Left ventricle myocardium inferior (tissue), 1 donor: ENCODE measurements at places on chromosomes 12 and 14.

DNA sequence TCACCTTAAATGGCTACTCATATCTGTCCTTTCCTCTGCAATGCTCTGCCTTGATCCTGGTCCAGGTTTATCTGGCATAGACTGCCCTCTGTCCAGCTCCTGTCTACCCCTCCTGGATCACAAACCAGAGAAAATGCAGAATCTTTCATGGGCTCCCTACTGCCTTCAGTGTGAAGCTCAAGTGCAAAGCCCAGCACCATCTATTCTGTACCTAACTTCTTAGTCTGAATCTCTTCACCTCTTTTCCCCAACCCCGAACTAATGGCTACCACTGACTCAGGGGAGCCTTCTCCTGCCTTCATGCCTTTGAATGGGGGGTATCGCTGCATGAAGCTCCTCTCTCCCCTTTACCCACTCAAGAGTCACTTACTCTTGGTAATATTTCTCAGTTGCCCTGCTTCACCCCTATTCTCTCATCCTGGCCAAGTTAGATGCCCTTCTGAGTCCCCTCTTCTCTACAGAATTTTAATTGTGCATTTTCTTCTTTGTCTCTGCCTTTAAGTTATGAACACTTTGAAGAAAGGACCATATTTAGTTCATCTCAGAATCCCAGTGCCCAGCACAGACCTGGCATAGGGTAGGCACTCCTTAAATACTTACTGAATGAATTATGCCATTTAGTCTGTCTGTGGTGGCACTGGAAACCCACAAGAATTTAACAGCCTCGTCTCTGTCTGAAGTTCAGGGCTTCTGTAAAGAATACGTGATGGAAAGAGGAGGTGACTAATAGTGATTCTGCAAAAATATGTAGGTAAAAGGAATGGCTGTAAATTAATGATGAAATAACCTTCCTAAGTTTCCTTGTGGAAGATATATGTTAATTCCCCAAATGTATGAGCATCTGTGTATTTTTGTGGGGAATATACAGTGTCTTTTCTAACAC, 191.3 kb upstream of the AMIGO2 start:
- no peak for DNase-seq

DNA sequence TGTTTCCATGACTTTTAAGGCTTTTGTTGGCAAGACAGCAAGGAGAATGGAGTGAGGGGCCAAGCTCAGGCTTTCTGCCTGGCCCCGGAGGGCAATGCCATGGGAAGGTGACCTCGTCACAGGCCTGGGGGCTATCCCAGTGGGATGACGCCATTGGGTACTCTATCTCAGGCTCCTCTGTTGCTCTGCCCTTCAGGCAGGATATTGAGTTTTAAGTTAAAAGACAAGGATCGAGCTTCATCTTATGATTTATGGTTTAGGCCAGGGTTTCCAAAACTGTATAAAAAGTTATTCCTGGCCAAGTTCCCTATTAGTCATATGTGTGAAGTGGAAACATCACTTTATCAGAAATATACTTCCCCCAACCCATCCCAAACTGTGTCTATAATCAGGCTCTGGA, 127.7 kb downstream of the ZFP36L1 start:
- no peak for DNase-seq

GRCh38 chr12:71155225-71155624, 2.6 kb downstream of the TSPAN8 start:
- DNase-seq, result no peak

GRCh38 chr12:43158126-43158525, 393.9 kb downstream of the ADAMTS20 start:
- DNase-seq, result no peak

GRCh38 chr14:99951085-99951484, 114.1 kb upstream of the EVL start:
- no peak for DNase-seq

GRCh38 chr14:96901227-96901626, 104.0 kb downstream of the VRK1 start:
- DNase-seq, result no peak

DNA sequence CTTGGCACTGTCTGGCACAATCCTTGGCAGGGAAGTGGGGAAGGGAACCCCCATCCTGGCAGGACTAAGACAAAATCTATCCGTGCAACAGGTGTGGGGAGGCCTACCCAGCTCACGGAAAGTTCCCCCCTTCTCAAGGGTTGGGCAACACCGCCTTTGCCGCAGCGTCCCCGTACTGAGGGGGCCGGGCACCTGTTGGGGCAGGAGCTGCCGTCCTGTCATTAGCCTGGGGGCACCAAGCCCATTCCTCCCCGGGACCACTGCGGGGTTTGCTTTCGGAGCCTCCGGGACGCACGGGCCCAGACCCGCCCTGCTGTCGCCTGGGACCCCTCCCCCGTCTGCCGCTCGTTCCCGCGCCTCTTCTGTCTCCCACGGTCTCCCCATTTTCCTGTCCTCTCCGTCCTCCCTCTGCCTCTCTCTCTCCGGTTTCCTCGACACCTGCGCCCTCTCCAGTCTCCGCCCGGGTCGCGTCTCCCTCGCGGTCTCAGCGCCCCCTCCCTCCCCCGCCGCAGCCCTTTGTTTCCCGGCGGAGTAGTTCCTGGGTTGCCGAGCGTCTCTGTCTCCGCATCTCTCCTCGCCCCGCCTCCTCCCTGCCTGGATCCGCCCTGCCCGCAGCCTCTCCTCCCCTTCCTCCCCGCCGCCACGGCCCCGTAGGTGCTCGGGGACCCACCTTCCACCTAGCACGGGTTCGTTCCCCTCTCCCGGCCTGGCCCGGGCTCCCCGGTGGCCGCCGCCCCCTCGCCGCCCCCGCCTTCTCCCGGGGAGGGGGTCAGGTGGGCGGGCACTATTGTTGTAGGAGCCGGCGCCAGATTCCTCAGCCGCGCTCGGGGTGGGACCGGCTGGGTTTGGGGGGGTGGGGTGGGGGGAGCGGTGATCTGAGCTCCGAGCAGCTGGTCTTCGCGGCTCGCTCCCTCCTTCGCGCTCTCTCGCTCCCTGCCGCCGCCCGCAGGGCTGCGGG, at the start of gene CACNB3:
Gene CACNB3 (plus strand): TSS at position 624 of the 958 bp plus-strand sequence. CDS start 434 bp downstream, outside the sequence.
- DNase-seq, result peak; percentile 78

DNA sequence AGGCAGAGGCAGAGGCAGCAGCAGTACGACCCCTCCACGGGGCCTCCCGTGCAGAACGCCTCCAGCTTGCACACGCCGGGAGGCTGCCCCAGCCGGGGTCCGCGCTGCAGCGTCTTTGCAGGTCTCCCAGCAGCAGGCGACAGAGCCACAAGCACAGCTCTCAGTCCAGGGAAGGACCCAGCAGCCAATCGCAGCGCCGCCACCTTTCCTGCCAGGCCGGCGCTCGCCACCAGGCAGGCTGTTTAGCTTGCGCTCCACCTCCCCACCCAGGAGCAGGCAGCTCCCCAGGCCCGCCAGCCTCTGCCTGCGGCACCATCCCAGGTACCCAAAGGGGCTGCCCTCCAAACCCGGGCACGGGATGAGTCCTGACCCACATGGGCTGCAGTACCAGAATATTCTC, 25.2 kb downstream of the DDX51 start:
- no peak for DNase-seq

DNA sequence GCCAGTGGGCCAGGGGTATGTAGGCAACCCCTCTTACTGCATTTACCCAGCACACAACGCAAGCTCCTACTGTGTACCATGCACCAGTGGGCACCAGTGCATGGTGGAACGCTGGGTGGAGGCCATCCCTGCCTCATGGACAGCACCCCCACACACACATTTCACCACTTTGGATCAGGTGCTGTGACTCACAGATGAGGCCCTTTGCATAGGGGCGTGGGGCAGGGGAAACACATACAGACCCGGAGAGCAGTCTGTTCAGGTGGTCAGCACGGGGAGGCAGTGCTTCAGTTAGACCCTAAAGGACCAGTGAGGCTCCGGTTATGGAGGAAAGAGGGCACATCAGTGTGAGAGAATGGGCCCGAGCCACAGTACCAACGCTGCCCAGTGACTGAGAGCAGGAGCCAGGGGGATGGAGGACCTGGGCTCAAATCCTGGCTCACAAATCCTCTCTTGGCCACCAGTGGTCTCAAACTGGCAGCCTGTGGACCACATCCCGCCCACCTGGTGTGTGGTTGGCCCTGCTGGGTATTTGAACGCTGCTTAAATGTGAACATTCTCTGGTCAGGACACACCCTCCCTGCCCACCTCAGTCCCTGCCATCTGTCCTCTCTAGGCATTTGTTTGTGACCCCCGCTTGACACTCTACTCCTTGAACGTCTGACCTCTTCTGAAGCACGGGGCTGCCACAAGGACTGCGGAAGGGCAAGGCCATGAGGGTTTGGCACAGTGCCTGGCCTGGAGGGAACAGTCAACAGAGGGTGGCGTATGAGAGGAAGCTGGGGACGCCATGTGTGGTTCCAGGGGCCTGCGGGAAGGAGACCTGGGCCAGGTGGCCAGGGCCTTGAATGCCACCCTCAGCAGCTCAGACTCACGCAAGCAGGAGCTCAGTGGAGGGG, 46.7 kb downstream of the FAM222A start:
- DNase-seq, result peak; percentile 66

- DNase-seq, result no peak
Observed at GRCh38 chr12:127717278-127717677, 549.7 kb upstream of the TMEM132C start.

DNA sequence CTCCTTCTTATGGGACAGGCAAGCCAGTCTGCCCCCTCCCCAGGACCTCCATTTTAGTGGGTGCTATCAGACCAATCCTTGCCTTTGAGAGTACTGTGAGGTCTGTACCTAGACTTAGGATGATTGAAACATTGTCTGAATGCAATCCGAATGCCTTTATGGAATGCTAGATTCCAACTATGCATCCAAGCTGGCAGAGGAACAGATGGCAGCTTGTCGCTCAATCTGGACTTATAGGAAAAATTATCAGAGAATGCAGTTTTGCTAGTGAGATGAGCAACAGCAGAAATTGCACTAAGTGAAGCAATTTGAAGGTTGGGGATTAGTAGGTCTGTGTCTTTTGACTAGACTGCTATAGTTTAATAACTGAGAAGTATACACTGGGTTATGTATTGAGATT, 109.1 kb downstream of the DYRK2 start:
- no peak for DNase-seq

GRCh38 chr12:57614178-57614947, 3.1 kb downstream of the ARHGEF25 start:
- peak; percentile 47 for DNase-seq

DNA sequence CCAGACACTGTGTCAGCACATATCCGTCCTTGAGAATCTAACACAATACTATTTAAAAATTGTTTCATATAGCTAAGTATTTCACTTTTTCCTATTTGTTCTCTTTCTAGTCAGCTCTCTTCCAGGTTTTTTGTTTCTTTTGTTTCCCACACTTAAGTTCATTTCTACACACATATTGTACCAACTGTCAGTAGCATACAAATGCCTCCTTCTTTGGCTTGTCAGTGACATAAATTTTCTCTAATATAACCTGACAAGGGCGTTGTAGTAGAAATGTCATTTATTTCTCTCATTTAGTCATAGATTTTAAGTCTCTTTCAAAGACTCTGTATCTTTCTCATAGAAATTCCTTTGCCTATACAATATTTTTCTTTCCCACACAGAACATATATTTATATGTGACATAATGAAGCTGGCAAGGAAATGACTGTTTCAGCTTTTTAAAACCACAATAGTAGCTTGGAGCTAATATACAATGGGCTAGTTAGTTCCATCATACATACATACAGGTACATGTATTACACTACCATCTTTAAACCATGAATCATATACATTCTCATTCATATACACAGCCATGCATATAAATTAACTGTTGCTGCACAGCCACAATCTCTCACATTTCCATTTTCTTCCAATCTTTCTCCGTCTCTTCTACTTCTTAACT, 42.3 kb upstream of the EPS8 start:
- DNase-seq, result no peak

GRCh38 chr12:7645395-7646177, 20.1 kb downstream of the APOBEC1 start:
- no peak for DNase-seq
